Left lobe of liver (tissue), 2 donors: ENCODE measurements at places on chromosomes 6 and 20. TPM values are rescaled to one million over a fixed set of nuclear protein-coding genes. Genes with fewer than 3 reads are reported as not detected.

The KIAA0408 gene
- 0.13 TPM for total RNA-seq

The TCP11 gene
- total RNA-seq: not detected

The GJE1 gene
- total RNA-seq: not detected

The OR2J2 gene
- total RNA-seq: not detected

The SLC35A1 gene
- 9.1 TPM for total RNA-seq
